ENCODE measurements at places on chromosomes 2 and 18.

DNA sequence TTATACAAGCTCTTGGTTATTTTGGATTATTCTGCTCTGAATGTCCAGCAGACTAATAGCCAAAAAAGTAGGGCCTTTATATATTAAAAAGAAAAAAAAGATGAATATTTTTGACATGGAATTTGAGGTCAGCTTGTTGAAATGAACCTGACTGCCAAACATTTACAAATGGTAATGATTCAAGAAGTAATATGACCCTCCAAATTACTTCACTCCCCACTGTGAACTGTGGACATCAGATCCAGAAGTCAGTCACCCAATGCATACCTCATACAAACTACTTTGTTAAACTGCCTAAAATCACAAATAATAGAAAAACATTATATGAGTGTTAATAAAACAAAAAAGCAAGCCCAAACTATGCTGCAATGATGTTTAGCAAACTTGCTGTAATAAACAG, 10.0 kb downstream of the EPG5 start:
- no peak for DNase-seq

DNA sequence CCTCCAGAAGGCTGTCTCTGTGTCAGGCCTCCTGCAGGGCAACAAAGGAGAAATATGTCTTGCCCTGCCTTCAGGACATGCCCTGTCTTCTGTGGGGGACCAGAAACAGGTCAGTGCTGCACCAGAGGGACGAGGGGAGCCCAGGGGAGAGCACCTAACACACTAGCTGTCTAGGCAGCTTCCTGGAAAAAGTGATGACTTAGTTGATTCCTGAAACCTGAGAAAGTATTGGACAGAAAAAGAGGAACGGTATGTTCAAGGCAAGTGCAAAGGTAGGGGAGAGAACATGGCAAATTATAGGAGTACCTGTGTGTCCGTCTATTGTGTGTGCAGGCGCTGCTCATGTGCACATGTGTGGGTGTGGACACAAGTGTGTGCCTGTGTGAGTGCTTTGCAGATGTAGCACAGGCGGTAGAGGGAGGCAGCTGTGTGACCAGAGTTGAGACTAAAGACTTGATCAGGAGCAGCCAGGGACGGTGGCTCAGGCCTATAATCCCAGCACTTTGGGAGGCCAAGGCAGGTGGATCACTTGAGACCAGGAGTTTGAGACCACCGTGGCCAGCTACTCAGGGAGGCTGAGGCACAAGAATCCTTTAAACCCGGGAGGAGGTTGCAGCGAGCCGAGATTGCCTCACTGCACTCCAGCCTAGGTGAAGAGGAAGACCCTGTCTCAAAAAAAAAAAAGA, 119.5 kb downstream of the GYPC start:
- DNase-seq: no peak

- no peak for DNase-seq
Measured at GRCh38 chr2:173087214-173087581, 11.6 kb downstream of the MAP3K20 start.

DNA sequence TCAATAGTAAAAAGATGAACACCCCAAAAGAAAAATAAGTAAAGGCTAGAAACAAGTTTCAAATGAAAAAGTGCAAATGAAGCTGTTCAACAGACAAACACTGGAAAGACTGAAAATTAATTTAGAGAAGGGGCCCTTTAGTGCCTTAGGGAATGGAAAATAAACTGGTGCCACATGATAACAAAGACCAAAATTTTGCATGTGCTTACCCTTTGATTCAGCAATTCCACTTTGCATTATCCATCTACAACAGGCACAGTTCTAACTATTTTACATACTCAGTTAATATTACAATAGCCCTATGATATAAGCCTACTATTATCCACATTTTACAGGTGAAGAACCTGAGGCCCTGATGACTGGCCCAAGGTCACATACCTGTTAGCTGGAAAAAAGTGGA, 183.9 kb downstream of the NBAS start:
- no peak for DNase-seq

- DNase-seq: no peak
Measured at GRCh38 chr18:36341944-36342343, 44.4 kb downstream of the FHOD3 start.

All from stimulated activated CD8-positive, alpha-beta memory T cell treated with anti-CD3 and anti-CD28 coated beads, Interleukin-4, amount 100 ng/mL, for 1 hour (primary cell).